SHP77 treated with DMSO at 0.1 percent for 48 hours (cell line): ENCODE measurements at places on chromosomes 2 and 18.

- no peak for DNase-seq
Observed at GRCh38 chr2:75003773-75004172, 45.3 kb downstream of the POLE4 start.

DNA sequence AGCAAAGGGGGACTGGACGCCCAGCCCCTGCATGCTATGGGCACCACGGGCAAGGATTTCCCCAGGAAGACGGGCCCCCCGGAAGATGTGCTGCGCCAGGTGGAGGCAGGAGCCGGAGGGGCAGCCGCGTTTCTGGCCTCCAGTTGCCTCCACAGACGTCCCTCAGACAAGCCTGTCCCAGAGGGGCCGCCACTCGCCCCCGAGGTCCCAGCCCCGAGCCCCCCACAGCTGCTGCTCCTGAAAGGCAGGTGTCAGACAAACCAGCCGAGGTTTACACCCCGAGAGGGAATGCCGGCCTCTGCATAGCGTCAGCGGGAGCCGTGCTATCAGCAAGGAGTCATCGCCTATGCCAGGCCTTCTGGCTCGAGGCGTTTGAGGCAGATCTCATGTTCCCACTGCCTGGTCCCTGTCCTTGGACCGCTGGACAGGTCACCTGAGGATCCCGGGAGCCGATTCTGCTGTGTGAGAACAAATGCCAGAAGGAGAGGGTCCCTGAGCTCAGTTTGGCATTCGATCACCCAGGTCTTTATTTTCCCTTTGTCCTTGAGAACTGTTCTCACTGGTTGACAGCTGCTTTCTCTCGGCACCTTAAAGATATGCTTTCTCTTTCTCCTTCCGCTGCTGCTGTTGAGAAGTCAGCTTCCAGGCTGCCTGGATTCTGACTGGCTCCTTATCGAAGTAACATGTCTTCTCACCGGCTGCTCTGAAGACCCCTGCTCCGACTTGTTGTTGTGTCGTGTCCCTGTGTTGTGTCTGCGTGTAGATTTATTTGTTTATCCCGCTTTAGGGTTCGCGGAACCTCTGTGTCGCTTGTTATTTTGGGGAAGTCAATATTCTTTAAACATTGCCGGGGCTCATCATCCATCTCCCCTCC lies 20.6 kb downstream of the CROCC2 start:
- DNase-seq: no peak

DNA sequence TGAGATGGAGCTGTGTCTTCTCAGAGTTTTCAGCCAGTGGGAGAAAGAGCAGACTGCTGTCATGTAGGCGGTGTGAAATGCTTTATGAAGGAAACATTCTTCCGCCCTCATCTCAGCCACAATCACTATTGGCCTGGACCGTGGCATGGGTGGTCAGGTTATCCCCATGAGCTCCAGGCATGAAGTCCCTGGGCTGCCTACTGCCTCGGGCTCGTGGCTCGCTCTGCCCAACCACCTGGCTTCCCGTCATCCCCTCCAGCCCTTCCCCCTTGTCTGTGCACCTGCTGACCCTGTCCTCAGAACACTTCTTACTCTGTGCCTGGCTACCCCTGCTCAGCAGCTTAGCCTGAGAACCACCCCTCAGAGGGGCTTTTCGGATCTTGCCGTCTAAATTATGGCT lies 15.5 kb downstream of the COLEC11 start:
- DNase-seq: no peak

GRCh38 chr2:224173933-224174332 lies 134.8 kb upstream of the SERPINE2 start:
- no peak for DNase-seq

GRCh38 chr2:21067125-21067524 lies 23.3 kb upstream of the APOB start:
- DNase-seq: no peak

DNA sequence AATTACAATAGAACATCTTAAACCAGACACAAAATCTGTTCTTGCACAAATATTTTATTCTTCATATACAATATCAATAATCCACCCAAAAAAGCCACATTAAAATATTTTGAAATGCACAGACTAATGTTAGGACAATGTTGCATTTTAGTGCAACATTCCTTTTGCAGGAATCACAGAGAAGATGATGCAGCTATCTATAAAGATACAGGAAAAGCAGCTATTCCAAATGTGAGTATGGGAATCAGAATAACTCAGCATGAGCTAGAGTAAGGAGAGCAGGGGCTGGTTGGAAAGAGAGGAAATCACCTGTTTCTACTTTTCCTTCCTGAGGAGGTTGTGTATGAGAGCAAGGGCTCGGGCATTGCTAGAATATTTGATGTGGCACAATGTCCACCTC lies 4.8 kb downstream of the C2orf66 start:
- no peak for DNase-seq

DNA sequence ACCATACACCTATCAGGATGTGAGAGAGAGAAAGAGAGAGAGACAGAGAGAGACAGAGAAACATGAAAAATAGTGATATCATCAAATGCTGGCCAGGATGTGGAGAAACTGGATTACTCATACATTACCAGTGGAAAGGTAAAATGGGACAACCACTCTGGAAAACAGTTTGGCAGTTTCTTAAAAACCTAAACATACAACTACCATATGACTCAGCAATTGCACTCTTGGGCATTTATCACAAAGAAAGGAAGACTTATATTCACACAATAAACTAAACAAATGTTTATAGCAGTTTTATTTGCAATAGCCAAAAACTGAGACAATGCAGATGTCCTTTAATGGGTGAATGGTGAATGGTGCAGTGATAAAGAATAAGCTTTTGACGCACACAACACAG lies 29.1 kb downstream of the SLC4A3 start:
- DNase-seq: no peak

GRCh38 chr2:160973991-160974390 lies 186.2 kb upstream of the TANK start:
- DNase-seq: no peak

- DNase-seq: no peak
Observed at GRCh38 chr2:65700004-65700651, 267.7 kb upstream of the SPRED2 start.

- DNase-seq: no peak
Observed at GRCh38 chr2:217475791-217476190, 527.0 kb downstream of the TNS1 start.

DNA sequence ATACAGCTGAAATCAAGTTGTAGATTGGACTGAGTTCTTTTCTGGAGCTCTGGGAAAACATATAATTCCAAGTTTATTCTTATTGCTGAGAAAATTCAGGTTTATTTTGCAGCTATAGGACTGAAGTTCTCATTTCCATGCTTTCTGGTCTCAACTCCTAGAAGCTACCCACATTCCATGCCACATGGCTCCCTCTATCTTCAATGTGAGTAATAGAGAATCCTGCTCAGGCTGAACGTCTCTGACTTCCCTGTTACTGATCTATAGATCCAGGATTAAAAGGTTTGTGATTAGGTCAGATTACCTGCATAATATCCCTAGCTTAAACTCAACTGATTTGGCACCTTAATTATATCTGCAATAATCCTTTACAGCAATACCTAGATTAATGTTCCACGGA lies 453.8 kb upstream of the MC4R start:
- no peak for DNase-seq

DNA sequence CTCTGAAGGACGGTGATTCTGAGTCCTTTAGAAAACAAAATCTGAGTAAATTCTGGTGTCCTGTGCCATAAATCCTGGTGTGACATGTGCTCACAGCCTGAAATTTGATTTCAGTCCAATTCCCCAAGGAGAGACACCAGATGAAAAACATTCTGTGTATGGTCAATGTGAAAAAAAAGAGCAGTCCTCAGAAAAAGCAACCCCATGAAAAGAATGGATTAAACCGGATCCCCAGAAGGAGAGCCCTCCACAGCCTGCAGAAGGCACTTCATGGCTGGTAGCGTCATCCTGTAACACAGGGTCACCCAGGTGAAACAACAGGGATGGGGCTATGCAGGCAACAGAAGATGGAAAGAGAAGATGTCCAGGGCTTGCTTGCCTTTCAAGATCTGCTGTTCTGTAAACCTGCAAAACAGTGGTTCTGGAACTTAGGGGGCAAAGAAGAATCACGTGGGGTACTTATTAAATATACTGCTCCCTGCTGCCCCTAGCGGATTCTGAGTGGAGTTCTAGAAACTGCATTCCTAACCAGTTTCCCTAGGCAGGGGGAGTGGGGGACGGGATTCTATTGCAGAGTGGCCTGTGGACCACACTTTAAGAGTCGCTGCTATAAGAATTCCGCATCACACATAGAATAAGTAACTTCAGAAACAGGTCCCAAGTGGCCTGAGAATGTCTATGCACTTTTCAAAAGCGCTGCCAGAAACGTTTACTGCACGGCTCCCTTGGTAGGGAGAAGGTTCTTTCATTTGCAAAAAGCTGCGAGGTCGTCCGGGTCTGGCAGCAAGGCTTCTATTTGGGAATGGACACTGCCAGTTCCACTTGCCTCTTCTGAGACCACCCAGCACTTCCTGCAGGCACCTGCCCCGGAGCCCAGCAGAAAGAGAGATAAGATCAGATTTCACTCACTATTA lies 118.9 kb upstream of the ARL5A start:
- no peak for DNase-seq

GRCh38 chr2:99899882-99900281 lies 242.5 kb downstream of the AFF3 start:
- no peak for DNase-seq

- no peak for DNase-seq
Observed at GRCh38 chr2:98458207-98458606, 13.5 kb downstream of the INPP4A start.

- DNase-seq: no peak
Observed at GRCh38 chr2:67015681-67016080, 381.5 kb upstream of the ETAA1 start.

DNA sequence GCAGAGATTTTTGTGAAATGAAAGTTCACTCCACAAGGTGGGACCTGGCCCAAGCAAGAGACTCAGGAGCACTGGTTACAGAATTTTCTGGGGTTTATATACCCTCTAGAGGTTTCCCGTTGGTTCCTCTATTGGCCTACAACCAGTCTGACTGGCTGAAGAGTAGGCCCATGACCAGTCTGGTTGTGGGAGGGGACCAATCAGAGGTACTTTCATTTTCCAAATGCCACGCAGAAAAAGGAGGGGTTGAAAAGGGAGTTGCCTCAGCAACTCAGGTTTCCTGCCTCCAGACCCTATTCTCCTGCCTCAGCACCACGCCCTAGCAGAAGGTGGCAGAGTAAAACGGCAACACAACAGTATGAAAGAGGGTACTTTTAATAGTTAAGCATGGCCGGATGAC lies 98.4 kb downstream of the COLEC12 start:
- DNase-seq: no peak

- DNase-seq: peak; percentile 83
Observed at GRCh38 chr18:3665780-3666525, 216.0 kb downstream of the TGIF1 start.

DNA sequence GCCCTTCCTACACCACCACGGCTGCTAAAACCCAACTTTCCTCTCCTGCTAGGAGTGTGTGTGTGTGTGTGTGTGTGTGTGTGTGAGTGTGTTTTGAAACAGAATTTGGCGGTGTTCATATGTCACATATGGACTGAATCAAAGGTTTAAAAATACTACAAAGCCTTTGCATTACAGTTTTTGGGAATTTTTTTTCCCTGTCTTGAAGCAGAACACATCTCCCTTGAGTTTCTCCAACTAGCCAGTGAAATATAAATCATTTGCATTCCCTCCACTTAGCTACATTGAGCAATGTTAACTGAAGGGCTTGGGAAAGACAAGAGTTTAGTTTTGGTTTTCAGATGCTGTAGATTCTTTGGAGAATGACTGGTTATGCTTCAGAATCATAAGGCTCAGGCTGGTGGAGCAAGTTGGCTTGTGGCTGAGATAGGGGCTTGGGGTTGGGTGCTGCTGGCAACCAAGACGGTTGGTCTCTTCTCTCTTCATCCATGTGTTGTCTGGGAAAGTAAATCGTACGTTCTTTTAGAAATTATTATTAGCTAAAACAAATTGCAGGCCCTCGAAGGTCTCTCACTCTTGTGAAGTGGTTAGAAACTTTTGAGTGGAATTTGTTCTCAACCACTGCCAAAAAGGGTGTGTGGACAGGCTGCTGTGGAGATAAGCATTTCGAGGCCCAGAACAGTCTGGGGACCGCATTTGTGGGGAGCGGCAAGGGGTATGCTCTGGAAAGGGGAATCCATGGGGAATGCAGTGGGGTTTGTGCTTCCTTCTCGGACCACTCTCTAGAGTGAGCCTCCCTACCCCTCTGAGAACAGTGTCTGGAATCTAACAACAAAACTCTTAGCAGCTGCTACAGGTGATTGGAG lies 1.4 kb downstream of the NRP2 start:
- no peak for DNase-seq

DNA sequence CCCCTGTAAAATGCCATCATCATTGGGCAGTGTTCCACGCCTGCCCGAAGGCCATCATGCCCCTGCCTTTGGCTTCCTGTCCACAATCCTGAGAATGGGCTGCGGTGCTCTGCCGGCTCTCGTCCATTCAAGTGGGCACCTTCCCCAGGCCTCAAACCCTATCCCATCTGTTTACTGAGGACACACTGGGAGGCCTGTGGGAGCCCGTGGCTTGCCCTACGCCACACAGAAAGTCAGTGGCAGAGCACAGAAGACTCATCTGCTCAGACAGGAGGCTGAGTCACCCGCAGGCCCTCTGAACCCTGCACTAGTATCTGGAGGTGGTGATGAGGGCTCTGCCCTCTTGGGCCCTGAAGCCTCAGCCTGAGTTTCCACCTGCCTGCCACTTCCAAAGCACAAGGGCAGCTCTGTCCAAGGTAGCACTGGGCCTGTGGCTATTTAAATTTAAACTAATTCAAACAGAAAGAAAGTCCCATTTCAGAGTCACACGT lies 19.1 kb upstream of the ANKRD53 start:
- no peak for DNase-seq

GRCh38 chr2:222292149-222293134 lies 6.4 kb downstream of the PAX3 start:
- DNase-seq: no peak

- DNase-seq: no peak
Observed at GRCh38 chr2:128624956-128625355, 306.3 kb upstream of the HS6ST1 start.

DNA sequence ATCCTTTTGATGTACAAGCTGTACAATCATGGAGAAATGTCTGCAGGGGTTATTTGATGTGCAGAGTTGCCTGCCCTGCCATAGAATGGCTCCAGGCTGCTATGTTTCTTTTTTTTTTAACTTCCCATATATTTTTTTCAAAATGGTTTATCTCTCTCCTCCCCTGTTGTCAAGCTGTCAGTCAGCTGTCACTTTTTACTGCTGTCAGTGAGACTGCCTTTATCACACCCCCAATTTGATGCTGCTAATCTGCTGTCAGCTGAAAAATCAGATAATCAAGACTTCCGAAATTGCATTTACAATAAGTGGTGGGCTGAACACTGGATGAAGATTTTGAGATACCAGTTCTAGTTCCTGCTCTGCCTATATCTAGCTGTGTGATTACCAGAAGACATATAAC lies 382.6 kb downstream of the ZEB2 start:
- no peak for DNase-seq

GRCh38 chr2:160375037-160375436 lies 118.6 kb downstream of the RBMS1 start:
- DNase-seq: no peak

- DNase-seq: no peak
Observed at GRCh38 chr18:58937071-58937886, 72.6 kb downstream of the ZNF532 start.

- DNase-seq: no peak
Observed at GRCh38 chr2:216971593-216971992, 111.7 kb upstream of the TNP1 start.
